ENCODE measurements at places on chromosomes 3 and 15.
A peak's percentile ranks its signal among the peaks of the same experiment; 100 is the strongest.

- DNase-seq = no peak
Observed at GRCh38 chr3:13141991-13142412, 68.8 kb upstream of the IQSEC1 start.

- DNase-seq = no peak
Observed at GRCh38 chr15:62558640-62559380, 393.7 kb upstream of the C2CD4B start.

DNA sequence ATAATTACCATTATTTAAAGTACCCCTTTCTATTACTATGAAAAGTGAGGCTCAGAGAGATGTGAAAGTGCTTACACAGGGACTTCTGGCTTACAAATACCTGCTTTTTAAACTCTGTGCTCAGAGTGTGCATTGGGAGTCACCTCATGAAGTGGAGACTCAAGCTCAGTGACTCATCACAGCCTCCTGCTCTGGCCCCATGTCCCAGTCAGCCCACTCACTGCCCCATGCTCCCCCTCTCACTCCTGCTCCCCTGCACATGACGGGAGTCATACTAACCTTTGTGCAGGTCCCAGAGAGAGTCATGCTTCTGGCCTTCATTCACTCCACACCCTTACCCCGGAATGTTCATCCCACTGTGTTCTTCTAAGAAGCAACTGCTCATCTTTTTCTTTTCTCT, 20.2 kb downstream of the CCR1 start:
- no peak for DNase-seq

- no peak for DNase-seq
Observed at GRCh38 chr3:9912294-9912935, 4.5 kb upstream of the IL17RC start.

- no peak for DNase-seq
Observed at GRCh38 chr3:85632921-85633320, 674.1 kb downstream of the CADM2 start.

- DNase-seq = no peak
Observed at GRCh38 chr3:128603811-128604775, 46.5 kb downstream of the RPN1 start.

DNA sequence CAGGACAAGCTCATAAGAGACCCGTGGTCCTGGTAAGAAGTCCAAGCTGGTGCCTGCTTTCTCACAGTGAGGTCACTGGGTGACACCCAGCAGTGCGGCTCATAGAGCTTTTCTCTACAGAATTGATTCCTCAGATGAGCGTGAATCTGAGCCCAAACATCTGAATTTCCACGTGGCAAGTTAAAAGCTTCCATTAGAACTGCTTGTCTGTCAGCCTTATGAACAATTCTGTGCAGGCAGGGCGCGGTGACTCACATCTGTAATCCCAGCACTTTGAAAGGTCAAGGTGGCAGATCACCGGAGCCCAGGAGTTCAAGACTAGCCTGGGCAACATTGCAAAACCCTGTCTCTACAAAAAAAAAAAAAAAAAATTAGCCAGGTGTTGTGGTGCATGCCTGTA, 113.1 kb upstream of the ABHD17C start:
- no peak for DNase-seq

DNA sequence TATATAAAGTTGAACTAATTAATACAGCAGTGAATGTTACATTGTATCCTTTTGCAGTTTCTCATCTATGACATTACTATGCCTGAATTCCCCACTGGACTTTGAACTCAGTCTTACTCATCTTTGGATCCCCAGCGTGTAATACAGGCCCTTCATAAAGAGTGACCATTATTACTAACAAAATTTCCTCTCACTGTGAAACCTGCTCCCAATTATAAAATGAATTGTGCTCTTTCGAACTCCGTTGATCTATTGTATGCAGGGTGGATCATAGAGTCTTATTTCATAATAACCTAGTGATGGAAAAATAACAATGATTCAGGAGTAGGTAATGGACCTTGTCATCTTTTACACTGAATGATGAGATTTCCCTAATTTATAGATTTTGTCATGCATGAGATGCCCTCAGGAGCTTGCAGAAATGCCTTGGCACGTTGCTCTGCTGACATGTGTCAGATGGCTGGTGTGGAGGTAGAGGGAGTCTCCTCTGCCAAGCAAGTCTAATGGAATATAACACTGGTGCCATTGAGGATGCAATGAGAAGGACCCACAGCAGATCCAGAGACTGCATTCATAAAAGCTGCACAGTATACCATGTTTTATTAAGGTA, 25.5 kb downstream of the B3GNT5 start:
- DNase-seq = no peak

- DNase-seq = no peak
Observed at GRCh38 chr3:64563751-64564150, 124.0 kb downstream of the ADAMTS9 start.

GRCh38 chr15:85745023-85745422, 49.7 kb downstream of the KLHL25 start:
- no peak for DNase-seq

- no peak for DNase-seq
Observed at GRCh38 chr3:133521946-133522345, 51.5 kb upstream of the CDV3 start.

GRCh38 chr3:56818156-56818985, 16.6 kb upstream of the ARHGEF3 start:
- DNase-seq = no peak

- DNase-seq = no peak
Observed at GRCh38 chr15:71223516-71223915, 108.2 kb downstream of the THSD4 start.

GRCh38 chr15:53586799-53587198, 172.7 kb downstream of the WDR72 start:
- DNase-seq = no peak

DNA sequence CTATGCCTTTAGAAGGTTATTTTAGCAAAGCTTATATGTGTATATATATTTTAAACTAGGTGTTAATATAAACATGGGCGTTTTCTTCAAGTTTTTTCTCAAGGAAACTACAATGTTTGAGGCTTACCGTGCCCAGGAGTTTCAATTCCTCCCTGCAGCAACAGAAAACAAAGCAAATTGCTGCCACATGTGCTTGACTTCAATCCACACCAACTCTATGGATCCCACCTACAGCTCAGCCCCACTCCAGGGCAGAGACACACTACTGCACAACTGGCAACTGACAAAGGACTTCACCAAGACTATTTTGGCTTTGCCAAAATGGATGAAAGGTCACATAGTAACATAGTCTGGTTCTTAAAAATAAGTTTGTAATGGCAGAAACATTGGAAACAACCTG, 346.6 kb downstream of the ERC2 start:
- DNase-seq = no peak

DNA sequence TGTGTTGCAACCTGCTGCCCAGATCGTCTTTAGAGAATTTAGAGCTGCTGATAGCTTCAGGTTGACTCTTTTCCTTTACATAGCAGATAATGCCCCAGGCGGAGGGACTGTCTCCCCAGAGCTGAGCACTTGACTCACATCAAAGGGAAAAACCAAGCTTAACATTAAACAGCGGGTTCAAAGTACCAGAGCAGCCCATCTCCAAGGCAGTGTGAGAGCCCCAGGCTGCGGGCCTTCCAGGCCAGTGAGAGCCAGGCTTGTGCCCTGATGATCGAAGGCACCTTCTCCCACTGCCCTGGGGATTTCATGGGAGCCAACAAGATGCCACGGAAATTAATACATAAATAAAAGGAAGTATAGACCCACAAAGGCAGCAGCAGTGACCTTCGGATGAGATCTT, 275.6 kb downstream of the XXYLT1 start:
- DNase-seq = no peak

DNA sequence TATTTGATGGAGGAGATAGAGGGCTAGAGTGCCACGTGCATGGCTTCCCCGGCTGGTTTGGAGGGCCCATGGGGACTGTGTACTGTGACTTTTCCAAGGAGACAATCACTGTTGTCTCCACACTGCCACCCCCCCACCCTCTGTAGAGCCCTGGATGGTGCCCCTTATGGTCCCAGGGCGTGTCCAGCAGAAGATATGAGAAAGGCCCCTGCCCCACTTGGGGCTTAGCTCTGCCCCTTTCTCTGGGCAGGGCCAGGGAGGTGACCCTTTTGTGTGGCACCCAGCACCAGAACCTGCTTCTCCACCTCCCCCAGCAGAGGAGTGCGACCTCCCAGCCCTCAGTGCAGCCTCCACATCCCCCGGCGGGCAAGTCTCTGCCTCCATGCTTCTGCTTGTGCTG, 32.1 kb downstream of the SPSB4 start:
- no peak for DNase-seq

DNA sequence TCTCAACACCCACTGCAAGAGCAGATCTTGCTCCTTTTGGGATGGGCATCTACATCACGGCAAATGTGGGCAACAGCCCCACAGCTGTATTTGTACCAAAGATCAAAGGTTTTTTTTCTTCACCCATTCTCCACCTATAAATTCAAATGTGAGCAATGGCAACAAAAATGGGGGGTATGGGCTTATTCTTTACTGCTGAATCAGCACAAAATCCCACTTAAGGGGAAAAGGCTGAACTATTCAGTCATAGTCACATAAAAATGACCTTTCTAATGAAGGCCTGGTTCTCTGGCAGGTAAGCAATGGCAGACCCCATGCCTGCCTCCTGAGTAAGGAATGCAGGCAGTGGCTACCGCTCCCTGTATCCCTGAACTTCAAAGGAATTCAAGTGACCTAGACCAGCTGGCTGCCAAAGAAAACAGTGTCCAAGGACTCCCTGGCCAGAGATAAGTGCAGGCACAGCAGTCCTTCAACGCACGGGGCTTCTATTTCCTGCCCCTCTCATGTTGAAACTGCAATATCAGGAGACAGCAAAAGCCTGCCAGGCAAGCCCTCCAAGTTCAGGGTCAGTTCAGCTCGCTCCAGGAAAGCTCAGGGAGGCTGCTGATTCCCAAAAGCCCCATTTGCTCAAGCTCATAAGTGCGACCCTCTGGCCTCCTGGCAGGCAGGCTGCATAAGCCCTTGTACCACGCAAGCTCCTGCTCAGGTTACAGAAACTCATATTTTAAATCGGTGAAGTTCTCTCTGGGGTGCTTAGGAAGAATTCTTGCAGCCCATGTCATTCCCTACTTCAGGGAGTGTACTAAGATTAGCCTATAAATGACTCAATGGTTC, 134.1 kb downstream of the PDZRN3 start:
- no peak for DNase-seq

DNA sequence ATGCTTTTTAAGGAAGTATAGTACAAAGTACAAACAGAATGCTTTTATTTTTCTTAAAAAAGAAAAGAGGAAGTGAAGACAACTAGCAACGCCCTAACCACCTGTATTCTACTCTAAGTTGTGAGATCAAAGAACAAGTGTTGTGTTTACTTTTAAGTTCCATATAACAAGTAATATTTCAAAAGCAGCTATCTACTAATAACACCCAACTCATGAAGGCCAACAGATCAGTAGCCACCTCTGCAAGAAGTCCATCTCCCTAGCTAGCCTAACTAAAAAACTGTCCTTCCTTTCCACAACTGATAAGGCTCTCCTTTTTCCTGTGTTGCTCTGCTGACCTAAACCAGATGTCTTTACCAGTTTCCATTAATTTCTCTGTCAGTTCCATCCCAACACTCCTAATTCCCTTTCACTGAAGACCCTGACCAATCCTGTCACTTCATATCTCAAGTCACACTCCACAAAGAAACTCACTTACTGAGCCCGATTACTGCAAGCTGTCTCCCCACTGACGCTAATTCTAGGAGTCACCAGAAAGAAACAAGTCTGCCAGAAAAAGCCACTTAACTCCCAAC, 26.9 kb downstream of the PHC3 start:
- DNase-seq = no peak

- no peak for DNase-seq
Observed at GRCh38 chr3:186081678-186082077, 27.2 kb downstream of the ETV5 start.

GRCh38 chr3:40645883-40646282, 121.1 kb downstream of the ZNF621 start:
- DNase-seq = no peak

- DNase-seq = no peak
Observed at GRCh38 chr3:99410789-99411311, 227.5 kb upstream of the COL8A1 start.

DNA sequence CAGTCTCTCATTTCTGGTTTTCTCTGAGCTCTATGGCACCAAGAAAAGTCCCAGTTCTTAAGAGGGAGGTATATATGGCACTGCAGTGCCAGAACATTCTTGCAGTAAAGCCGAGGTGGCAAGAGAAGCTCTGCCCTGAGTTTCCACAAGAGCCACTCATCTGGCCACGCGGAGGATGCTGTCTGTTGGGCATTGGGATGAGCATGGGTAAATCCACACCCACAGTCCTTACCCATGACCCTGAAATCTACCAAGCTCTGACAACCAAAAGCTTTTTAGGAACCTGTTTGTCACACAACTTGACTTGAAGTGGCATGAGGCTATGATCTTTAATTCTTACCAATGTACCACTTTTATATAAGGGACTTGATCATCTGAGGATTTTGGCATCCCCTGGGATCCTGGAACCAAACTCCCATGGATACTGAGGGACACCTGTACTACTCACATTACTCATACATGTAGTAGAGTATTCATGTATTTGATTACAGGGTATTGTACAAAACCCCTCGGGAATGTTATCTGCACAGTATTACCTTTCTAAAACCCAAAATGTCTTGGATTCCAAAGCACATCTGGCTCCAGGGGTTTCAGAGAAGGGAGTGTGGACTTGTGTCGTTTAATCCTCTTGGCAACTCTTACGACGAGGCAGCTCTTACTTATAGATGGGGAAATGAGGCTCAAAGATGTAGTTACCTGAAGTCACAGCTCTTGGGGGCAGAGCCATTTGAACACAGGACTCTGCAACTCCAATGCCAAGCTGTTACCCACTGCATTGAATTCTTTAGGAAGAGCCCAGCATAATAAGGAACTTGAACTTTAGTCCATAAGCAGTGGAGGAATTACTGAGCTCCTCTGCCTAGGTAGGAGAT, 8.8 kb downstream of the RPL32 start:
- DNase-seq = no peak

GRCh38 chr3:71681224-71681668, 44.0 kb downstream of the EIF4E3 start:
- DNase-seq = no peak

DNA sequence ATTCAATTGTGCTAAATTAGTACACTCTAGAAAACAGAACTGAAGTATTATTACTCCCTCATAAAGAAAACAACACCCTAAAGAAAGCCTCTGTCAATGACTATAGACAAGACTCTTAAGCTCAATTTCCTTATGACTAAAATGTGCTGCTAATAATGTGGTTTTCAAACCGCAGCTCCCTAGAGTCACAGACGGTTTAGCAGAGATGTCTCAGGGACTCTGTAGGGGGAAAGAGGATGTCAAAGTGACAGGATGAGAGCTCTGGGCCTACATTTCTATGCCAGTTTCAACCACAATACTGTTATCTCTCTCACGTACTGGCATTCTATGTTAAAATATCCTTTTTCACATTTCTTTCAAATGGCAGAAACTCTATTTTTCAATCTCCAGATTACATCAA, 37.6 kb upstream of the WDR49 start:
- DNase-seq = no peak

GRCh38 chr3:155739154-155739553, 5.7 kb downstream of the PLCH1 start:
- DNase-seq = no peak

GRCh38 chr3:70049761-70050160, 50.2 kb downstream of the SAMMSON start:
- no peak for DNase-seq

- peak; percentile 74 for DNase-seq
Observed at GRCh38 chr3:9932843-9933560, 632 bp upstream of the CRELD1 start.

GRCh38 chr3:195124378-195124992, 146.5 kb downstream of the XXYLT1 start:
- DNase-seq = no peak

All from NCI-H2029 treated with DMSO at 0.1 percent for 48 hours (cell line).